Ecto neural progenitor cell (in vitro differentiated cells): ENCODE measurements at places on chromosomes 4 and X.
A peak's percentile ranks its signal among the peaks of the same experiment; 100 is the strongest.

- no peak for DNase-seq
These were observed 96.5 kb downstream of the ARHGAP10 start for GRCh38 chr4:147828331-147828905.

- DNase-seq, result no peak
These were observed 27.7 kb upstream of the VCX start for GRCh38 chrX:7815166-7815805.

- DNase-seq, result no peak
These were observed 51.4 kb downstream of the SORCS2 start for GRCh38 chr4:7243609-7244330.

- no peak for DNase-seq
These were observed 521.8 kb upstream of the AGA start for GRCh38 chr4:177964061-177964460.

GRCh38 chrX:86171366-86171765, 23.1 kb downstream of the DACH2 start:
- no peak for DNase-seq

- DNase-seq, result no peak
These were observed 25.6 kb upstream of the MSMO1 start for GRCh38 chr4:165301833-165302232.

GRCh38 chr4:74042681-74043080, 4.2 kb upstream of the CXCL3 start:
- no peak for DNase-seq

GRCh38 chrX:20320461-20321159, 53.9 kb upstream of the RPS6KA3 start:
- no peak for DNase-seq

DNA sequence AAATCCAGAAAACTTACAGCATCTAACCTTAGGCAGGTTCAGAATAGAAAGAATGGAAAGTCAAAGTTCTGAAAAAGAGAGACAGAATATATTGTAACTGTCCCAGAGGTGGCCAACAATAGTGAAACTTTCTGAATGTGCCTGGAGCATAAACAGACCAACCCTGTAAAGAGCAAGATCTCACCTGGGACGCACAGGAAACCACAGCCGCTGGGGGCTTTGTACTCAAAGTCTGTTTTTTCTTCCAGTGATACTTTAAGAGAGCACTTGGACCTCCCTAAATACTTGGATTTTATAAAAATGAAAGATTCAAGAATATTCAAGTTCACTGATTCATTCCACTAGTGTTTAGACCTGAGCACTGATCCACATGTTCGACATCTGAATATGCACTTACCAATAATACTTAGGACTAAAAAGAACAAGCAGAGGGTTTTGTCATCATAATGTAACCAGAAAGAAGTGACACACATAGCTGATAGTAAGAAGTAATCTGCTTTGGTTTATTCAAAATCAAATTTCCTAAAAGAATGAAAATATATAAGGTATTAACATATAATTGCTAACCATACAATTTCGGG, 35.3 kb downstream of the ARAP2 start:
- DNase-seq, result no peak

- no peak for DNase-seq
These were observed 198.3 kb upstream of the GYPA start for GRCh38 chr4:144338834-144339233.

GRCh38 chrX:22520128-22520828, 247.6 kb downstream of the CBLL2 start:
- no peak for DNase-seq

DNA sequence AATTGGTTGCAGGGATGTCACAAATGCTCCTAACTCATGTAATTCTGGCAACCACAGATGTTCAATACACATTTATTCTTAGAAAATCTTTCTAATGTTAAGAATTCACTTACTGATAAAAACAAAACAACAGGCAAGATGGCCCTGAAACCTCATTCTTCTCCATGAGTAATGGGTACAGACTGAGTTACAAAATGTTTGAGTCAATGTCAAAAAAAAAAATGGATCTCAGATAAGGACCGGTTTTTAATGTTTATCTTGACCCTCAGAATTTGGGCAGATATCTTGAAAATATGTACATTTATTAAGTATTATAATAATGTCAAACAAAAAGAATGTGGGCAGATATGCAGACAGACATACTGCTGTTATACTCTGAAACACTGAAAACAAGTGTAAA, 1.8 kb upstream of the SULT1E1 start:
- no peak for DNase-seq

GRCh38 chr4:104641418-104641817, 146.7 kb upstream of the CXXC4 start:
- no peak for DNase-seq

GRCh38 chr4:53003959-53004358, 141.8 kb downstream of the RASL11B start:
- no peak for DNase-seq

DNA sequence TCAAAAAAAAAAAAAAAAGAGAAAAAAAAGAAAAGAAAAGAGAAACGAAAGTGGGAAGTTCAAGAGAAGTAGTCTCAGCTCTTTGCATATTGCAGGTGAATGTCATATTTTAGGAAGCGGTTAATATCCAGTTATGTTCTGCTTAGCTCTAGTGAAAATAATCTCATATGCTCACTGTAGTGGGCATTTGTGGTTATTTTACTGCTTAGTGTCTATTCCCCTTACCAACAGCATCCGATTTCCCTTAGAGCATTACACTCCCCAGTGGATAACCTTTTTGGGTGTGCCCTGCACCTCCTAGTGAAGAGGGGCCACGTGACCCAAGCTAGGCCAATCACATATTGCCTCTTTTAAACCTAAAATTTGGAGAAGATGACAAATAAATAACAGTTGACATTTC, 111.2 kb upstream of the ZNF827 start:
- no peak for DNase-seq

- no peak for DNase-seq
These were observed 245.9 kb downstream of the IDS start for GRCh38 chrX:149259241-149259640.

DNA sequence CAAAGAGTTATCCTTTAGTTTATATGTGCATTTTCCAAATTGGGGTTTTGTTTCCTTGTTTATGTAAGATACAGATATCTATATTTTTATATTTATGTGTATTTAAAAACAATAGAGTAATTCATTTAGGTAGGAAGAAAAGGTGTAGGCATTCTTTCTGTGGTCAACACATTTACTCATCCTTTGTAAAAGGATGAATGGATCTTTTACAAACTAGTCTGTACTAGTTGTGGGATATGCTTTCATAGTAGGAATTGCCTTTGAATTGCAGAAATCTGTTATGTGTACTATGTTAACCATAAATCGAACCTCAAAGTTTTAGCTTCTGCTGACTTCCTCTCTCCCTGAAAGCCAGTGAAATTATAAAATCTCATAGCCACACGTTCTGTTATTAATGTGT, 128.5 kb downstream of the REPS2 start:
- no peak for DNase-seq

DNA sequence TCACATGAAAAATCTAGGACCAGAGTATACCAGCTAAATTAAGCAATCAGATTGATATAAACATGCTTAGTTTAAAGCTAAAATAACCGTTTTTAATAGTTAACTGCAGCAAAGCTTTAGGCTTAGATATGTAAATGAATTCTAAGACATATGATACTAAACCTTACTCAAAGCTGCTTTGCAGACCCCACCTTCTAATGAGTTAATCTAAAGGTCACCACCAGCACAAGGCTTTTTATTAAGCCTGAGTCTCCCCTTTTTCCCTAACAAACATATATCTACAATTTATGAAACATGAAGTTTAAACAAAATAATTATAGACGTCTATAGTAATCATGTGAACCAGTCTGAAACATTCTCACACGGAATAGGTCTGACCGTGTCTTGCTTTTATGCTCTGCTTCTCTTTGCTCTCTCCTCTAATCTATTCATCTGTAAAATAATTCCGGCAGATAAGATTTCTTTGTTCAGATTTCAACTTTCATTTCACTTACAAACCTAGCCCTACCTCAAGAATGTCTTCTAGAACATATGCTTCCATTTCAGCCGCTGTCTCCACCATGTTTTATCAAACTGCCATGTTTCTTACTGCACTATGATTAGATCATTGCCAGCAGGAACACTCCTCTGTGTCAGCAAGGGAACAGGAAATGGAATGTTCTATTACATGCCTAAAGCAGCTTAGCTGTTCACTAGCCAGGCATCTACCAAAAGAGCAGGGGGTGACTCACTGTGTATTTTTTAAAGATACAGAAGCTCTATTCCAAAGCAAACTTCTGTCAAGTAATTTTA, 35.9 kb downstream of the ANKRD17 start:
- peak; percentile 48 for DNase-seq

DNA sequence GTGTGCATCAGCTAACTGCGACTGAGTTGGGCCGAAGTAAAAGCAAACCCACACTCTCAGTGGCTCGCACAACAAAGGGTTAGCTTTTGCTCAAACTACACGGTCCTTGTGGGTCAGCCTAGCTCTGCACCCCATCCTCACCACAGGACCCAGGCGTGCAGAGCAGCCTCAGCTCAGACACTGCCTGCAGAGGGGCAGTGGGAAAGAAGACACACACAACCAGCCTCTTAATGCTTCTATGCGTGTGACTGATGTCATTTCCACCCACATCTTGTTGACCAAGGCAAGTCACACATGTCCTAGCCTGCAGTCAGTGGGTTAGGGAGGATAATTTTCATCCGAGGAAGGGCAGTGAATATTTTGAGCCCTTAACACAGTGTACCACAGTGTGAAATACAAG, 40.5 kb downstream of the HMGB2 start:
- DNase-seq, result no peak

DNA sequence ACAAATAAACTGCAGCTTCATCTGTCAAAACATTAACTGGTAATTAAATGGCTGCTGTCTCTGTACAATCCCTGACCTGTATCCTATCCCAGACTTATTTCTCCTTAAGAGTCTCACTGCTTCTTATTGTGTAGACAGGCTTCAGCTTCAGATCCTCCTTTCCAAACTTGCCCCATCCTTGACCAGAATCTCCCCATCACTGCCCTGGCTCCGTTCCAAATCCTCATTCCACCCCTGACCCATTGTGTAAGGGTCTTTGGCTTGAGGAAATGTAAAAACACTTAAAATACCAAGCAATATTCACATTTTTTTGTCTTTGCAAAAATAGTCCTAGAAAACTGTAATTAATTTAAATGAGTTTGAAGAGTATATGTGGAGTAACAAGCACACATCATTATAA, 152.6 kb upstream of the VEGFC start:
- no peak for DNase-seq

- no peak for DNase-seq
These were observed 38.5 kb downstream of the ELF4 start for GRCh38 chrX:130071611-130072344.

GRCh38 chr4:53633608-53634007, 42.3 kb upstream of the LNX1 start:
- no peak for DNase-seq

- DNase-seq, result no peak
These were observed 73.7 kb downstream of the TBL1X start for GRCh38 chrX:9538544-9539045.

DNA sequence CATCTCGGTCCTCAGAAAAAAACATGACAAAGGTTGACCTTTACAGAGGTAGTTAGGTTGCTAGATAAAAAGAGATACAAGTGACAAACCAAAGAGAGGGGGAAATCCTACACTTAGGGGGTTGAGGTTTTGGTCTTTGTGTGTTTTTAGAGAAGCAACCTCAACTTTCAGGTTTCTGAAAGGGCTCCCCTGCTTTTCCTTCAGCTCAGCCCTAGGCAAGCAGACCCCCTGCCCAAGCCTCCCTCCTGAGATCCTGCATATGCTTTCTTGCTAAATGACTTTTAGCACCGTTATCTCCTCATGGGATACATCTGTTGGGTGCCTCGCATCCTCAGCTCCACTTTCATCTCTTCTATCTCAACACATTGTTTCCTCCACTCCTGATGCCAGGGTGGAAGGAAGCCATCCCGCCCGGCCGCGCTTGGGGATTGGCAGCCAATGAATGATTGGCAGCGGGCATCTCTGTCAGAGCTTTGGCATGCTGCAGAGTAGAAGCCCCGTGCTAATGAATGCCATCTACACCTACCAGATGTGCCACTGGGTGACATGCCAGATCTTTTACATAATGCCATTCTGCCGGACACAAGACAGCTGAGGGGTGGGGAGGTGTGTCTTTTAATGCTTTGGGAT, 15.0 kb upstream of the PRDM8 start:
- DNase-seq, result no peak

DNA sequence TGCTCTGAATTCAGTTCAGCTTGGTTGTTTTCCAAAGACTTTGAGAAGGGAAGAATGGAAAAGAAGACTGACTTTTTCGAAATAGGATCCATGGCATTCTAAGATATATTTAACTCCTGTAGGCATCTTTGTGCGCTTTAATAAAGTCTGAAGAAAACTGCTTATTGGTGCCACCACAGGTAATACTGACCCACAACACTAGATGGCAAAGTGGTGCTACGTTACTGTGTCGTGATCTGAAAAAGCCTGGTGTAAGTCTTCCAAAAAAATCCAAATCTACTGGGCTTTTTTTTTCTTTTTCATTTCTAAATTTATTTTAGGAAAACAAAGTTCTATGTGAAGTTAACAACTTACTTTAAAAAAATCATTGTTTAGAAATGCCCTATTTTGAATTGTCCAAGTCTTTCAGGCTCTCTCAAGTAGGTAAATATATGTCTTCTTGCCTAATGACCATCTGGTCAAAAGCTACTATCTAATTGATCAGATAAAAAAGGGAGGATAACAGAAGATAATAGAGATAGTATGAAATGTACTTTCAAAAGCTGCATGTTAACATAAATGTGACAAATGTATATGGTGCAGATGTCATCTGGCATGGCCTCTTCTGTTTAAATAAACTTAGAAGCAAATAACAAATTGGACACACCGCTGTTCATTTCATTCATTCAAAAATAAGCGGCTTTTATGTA, 47.0 kb upstream of the MID1IP1 start:
- DNase-seq, result no peak

GRCh38 chrX:133745349-133745748, 240.0 kb downstream of the GPC3 start:
- DNase-seq, result no peak

DNA sequence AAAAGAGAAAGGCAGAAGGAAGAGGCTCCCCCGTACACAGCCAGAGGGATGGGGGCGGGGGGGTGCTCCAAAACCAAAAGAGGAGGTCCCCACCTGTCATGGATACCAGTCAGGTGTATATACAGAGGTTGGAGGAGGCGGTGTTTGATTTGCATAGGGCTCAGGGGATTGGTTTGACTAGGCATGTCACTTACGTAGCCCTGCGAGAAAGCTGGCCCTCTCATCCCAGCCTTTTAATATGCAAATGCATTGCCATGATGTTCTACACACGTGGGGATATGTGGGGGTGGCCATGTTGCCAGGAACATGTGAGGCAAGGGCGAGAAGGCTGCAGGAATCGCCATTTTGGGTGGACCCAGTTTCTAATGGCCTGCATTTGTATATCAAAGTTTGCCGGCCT, 38.6 kb downstream of the TMEM150C start:
- DNase-seq, result no peak

- no peak for DNase-seq
These were observed 292.0 kb downstream of the CCSER1 start for GRCh38 chr4:90419124-90419711.
